ENCODE measurements at places on chromosomes 16 and 17.

GRCh38 chr16:79483336-79483735 is 117.2 kb downstream of the MAF start:
- DNase-seq, result no peak

DNA sequence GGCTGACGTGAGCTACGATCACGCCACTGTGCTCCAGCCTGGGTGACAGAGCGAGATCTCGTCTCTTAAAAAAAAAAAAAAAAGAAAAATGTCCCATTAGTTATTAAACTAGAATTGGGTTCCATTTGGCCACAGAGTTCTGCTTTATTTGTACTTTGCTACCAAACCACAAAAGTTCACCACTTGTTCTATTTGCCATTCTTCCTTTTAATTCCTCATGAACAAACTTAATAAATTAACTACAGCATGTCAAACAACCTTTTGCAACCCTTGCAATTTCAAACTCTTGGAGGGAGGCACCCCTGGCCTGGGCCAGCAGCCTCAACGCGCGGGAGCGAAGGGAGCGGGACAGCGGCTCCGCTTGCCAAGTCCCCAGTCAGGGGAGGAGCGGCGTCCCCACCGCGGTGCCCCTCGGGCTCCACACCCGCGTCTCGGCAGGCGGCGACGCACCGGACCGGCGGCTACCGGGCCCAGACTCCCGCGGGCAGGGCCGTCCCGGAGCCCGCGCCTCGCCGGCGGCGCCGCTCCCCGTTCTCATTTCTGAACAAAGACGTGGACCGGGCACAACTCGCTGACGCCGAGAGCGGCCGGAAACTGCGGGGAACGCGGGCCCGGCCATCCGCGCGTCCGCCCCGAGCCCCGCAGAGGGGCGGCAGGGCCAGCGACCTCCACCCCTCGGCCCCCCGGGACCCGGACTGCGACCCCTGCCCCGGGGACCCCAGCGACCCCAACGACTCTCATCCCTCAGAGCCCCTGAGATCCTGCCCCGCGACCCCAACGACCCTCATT is 775 bp downstream of the CYTH1 start:
- no peak for DNase-seq

DNA sequence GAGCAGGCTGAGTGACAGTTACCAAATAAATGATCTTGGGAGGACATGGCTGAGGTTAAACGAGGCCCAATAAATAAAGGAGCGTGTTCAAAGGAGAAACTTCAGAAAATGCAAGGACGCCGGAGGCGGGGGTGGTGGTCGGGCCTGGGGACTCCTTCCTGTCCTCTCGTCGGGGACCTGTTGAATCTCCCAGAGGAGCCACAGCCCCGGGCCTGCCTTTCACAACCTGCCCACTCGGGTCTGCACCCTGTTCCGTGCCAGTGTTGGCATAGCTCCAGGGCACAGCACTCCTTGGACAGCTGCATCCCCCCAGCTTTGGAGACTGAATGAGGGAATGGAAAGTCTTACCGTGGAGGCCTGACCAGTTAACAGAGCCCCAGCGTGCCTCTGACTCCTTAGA is 8.1 kb upstream of the TBX4 start:
- no peak for DNase-seq

DNA sequence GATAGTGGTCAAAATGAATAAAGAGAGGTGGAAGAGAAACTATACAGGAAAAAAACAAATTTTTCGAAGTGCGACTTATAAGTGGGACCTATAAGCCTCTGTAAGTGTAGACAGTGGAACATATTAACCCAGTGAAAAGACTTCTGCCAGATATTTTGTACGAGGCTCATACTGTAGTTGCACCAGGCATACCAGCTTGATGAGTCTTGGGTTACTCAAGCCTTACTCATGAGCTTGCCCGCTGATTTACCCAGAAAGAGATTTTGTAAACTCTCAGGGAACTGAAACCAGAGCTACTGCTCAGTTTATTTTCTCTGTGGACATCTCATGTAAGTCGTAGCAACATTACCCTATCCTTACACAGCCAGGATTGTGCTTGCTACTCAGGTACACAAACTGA is 708.0 kb upstream of the SOX9 start:
- no peak for DNase-seq

DNA sequence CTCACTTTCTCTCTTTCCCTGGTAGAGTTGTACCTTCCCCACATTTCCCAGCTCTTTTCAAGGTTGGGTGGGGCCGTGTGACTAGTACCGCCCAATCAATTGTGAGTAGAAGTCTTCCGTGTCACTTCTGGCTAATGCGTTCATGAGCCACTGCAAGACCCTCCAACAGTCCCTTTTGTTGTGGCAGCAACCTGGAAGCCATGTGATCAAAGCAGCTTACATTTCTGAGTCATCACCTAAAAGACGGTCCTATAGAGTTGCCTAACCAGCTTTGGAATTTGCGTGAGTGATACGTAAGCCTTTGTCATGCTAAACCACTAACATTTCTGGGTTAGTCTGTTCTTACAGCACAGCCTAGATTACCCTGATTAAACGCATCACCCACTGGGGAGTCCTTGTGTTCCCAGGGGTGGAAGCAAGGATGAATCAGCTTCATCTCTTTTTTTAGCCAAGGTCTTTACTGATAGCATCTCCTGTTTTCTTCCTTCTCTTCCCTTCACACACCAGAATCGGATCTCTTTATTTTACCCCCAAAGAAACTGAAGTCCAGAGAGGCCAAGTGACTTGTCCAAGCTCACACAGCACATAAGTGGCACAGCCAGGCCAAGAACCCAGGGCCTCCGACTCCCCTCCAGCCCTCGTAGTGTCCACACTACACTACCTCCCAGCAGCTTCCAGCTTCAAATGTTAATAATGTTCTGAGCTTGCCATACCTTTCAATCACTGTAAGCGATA is 366.3 kb upstream of the XYLT1 start:
- DNase-seq, result no peak

DNA sequence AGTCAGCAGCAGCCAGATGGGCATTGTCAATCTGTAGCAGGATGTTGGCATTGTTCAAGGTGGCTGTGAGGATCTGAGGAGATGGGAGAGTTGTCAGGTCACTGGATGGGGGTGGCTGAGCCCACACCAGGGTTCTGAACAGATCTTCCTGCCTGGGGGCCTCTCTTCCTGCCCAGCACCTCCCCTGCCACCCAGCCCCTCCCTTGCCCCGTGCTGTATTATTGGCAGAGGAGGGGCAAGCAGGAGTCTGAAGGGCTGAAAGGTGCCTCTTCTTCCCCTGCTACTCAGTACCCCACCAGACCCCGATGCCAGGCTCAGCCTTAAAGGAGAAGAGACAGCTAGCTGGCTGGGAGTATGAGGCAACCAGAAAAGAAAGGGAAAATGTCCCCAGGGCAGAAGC is 93.0 kb downstream of the GOSR1 start:
- no peak for DNase-seq

GRCh38 chr17:69497161-69497560 is 82.7 kb downstream of the MAP2K6 start:
- DNase-seq, result no peak

DNA sequence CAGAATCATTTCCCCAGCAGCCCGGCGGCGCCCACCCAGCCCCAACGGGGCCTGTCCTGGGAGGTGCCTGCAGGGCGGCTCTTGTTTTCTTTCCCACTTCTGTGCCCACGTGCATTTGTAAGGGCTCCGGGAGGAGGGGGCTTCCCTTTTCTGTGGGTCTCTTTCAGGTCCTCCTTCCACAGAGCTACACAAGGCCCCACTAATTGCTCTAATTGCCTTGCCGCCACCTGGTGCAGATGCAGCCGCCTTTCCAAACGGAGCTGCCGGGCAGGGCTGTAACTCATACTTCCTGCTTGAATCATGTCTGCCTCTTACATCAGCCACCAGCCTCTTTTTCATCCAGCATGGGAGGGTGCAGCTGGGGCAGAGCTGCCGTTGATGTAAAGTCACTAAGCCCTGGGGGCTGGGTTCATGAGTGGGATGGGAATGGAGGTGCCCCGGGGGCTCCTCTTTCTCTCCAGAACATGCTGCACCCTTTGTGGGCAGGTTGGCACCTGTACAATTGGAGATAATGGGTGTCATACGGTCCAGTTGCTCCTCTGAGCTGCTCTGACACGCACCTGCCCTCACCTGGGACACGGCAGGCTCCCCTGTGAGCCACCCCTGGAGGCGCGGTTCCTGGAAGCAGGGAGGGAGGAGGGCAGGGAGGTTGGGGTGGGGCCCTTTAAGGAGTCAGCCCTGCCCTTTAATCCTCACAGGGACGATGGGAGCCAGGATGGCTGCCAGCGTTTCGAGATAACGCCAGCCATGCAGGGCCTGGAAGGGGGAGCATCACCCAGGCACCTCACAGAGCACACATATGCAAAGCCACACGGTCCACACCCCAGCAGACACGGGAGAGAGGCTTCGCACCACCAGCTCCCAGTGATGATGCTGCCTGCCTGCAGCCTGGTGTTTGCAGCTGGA is 41.1 kb upstream of the KLHDC4 start:
- no peak for DNase-seq

DNA sequence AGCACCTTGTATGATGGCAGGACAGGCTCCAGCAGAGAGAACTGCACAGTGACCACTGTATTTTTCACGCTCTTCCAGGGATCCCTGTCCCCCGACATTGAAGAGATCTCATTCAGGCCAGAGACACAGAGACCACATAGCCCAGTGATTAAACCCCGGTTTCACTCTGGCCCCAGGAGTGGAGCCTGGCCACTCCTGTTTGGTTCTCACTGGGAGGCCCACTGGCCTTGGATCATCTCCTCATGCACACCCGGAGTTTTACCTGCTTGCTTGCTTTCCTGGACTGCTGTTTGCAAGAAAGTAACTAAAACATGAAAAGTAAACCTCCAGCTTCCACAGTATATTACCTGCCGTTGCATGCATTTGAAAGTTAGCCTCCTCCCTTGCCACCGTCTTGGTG is 13.2 kb upstream of the CLEC18C start:
- DNase-seq, result no peak

- DNase-seq, result no peak
Observed at GRCh38 chr16:53689636-53690035, 14.0 kb downstream of the RPGRIP1L start.

- DNase-seq, result no peak
Observed at GRCh38 chr17:72838068-72838467, 254.4 kb downstream of the SLC39A11 start.
